H54 (cell line): ENCODE measurements at places on chromosomes 7 and 10.

- DNase-seq: no peak
Observed at GRCh38 chr7:66503551-66504031, 125.1 kb upstream of the KCTD7 start.

- peak; percentile 67 for DNase-seq
Observed at GRCh38 chr7:158394936-158395335, 192.7 kb downstream of the PTPRN2 start.

DNA sequence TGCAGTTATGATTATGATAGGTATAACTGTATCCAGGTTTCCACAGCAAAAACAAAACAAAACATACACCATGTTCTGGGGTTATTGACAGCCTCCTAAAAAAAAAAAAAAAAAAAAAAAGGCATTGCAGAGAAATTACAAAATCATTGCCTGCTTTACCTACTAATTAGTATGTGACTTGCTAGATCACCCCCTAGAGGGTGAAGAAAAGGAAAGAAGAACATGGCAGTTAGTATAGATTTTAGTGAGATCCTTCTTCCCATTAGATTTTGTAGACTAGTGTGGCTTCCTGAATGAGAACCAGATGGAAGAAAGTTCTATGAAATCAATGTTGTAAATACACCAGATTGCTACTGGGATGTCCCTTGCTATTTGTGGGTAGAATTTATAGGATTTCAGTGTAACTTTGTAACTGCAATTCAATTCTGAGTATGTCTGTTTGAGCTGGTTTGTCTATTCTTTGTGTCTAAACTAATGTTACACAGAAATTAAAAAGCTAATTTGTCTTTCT, 24.0 kb upstream of the AGBL3 start:
- DNase-seq: no peak

DNA sequence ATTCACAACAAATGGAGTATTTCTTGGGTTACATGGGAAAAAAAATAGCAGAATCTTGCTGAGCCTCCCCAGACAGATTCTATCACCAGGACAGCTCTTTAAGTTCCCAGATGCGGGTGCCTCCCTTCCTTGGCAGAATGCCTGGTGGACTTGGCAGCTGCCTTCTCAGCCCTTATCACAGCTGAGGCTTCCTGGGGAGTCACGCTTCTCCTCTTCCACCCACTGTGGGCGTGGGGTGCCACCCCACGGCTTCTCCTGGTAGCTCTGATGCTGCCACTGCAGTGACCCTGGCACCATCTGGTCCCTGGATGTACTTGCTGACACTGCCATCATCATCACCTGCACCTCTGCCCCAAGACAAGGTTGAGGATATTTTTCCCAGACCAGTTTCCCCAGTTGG, 16.2 kb upstream of the NME8 start:
- DNase-seq: no peak

DNA sequence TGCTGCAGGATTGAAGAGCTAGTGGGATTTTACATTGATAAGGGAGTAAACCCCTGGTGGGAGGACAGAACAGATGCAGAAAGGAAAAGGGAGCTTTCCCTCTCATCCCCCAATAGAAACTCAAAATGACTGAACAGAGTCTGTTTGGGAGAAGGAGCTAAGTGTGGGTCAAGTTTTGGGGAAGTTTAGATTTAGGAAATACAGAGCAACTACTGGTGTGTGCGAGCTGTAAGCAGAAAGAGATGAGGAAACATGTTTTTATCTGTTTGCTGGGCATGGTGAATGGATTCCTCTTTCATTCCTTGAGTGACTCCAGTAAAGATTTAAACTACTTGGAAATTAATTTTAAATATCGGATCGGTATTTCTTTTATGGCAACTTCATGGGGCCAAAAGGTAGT, 132.7 kb downstream of the AOAH start:
- no peak for DNase-seq

DNA sequence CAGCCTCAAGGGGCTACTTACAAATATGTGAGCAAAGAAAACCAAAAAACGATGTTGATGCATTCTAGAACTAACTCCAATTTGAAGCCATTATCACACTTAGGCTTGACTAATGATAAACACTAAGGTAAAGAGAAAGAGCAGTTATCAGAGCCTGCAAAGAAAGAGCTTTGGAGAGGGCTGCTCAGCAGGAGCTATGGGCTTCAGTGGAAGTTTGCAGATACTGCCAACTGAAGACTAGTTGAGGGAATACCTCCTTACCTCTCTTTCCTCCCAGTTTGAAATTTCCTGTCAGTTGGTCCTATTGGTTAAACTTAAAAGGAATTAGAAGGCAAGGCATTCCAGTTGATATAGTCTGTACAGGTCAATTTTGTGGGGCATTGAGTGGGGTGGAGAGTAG, 498.1 kb upstream of the POT1 start:
- DNase-seq: no peak

GRCh38 chr10:60031183-60031582, 124.8 kb upstream of the CCDC6 start:
- no peak for DNase-seq

- DNase-seq: no peak
Observed at GRCh38 chr10:57898231-57898630, 369.5 kb downstream of the IPMK start.

DNA sequence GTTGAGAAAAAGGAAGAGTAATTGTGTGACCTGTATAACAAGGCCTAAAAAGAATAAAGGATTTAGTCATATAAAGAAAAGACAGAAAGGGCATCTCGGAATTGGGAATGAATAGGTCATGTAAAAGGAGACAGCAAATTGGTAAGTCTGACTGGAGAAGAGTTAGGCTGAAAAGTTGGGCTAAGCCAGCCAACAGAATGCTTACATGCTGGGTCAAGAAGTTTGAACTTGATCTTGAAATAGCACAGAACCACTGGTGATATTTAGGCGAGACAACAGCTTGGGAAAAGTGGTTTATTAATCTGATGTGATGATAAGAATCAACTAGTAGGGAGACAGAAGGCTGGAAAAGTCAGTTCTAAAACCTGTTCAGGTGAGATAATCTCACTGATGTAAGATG, 4.8 kb downstream of the IDE start:
- no peak for DNase-seq

- DNase-seq: peak; percentile 8
Observed at GRCh38 chr7:144835155-144835611, 670 bp downstream of the TPK1 start.

GRCh38 chr10:62230344-62231121, 38.1 kb downstream of the RTKN2 start:
- no peak for DNase-seq

- no peak for DNase-seq
Observed at GRCh38 chr10:34137201-34137600, 677.9 kb downstream of the PARD3 start.

GRCh38 chr7:79046061-79046460, 407.4 kb downstream of the MAGI2 start:
- no peak for DNase-seq

DNA sequence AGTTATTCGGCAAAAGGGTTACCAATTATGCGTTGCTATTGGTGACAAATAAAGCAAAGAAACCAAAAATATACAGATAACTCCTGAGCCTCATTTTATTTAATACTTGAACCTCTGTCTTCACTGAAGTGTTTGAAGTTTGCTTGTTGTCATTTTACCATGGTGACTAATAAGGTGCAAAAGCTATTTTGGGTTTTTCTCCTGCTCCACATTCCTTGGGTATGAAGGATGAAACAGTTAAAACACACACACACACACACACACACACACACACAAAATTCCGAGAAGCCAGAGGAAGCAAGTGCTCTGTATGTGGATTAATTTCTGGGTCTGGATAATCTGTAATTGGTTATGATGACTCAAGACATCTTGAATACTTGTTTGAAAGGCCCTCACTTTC, 246.5 kb downstream of the COBL start:
- no peak for DNase-seq

DNA sequence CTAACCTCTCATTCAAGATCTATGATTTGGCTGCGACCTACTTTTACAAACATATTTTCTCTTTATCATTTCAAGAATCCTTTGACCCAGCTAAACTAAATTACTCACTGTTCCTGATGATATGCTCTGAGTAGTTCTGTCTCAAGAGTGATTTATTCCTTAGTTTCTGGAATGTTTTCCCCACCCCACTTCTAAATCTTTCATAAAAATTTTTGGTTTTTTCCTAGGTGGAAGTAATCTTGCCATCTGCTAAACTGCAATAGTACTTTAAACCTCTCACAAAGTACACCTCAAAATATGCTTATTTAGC, 170.8 kb downstream of the DNAJC1 start:
- DNase-seq: no peak

DNA sequence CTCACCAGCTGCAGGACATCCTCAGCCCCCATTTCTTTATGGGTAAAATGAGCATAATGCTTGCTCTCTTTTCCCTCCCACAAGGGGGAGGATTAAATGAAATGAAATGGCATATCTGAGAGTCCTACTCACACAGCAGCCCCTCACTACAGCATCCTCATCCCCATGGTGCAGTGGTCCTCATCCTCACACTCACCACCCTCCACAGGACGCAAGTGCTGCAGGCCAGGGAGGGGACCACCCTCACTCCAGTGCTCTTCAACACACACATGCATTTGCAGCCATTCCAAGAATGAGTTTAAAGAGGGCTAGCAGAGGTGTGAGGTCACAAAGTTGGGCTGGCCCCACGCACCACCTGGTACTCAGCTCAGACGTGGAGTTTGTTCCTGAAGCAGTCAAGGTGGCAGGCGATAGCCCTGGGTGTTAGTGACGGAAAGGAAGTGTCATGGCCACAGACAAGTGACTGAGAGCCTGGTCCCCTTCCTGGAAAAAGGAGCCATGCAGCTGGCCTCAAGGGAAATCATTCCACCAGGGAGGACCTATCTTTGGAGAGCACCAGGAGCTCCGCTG, 234.0 kb downstream of the TNS3 start:
- DNase-seq: no peak

DNA sequence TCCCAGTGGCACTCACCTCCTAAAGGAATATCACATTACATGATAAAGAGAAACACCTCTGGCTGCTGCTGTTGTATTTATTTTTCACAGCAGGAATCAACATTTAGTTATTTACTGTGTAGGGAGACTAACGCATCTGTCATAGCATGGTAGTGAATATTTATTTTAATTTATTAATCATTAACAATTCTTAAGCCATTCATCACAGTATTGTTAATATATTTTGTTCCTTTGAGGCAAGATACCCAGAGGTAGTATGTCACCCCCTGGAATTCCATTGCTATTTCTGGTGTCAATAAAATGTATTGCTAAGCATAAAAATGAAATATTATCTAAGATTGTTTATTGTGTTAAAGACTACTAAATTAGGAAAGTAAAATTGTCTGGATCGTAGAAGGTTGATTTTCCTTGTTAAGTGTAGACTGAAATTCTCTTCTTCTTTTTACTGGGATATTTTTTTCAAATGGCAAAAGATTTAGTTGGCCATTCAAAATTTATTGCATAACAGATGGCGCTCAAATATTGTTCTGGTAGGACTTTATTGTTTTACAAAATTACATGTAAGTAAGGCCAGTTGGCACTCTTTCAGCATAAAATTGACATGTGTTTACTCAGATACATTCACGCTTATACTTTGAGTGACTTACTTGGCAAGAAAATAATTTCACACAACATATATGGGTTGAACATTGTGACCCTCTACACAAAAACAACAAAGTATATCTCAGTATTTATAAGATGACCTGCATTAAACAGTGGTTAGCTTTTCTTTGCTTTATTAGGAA, 1358.7 kb upstream of the SORCS1 start:
- DNase-seq: no peak

DNA sequence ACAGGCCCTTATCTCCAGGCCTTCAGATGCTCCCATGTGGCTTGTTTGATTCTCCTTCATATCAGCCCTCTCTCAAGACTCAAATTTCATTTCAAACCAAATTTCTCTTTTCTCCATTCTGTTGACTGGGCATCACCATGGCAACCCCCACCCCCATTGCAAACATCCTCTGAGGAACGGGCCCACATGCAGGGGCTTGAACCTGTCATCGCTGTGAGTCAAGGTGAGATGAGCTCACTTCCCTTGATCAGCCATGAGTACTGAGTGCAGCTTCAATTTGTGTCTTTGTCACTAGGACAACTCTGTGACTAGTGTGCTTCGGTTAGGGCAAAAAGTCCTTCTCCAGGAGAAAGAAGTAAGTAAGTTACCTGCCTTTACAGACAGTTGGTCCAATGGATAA, 41.9 kb downstream of the CALML3 start:
- no peak for DNase-seq

- no peak for DNase-seq
Observed at GRCh38 chr10:43619368-43619767, 13.1 kb downstream of the ZNF485 start.

GRCh38 chr7:80403686-80404241, 108.1 kb downstream of the GNAT3 start:
- DNase-seq: no peak

GRCh38 chr7:139224219-139224618, 6.8 kb upstream of the UBN2 start:
- DNase-seq: no peak

- peak; percentile 38 for DNase-seq
Observed at GRCh38 chr10:60480865-60481563, 91.3 kb upstream of the ANK3 start.

GRCh38 chr10:4028854-4029583, 244.0 kb upstream of the KLF6 start:
- no peak for DNase-seq

DNA sequence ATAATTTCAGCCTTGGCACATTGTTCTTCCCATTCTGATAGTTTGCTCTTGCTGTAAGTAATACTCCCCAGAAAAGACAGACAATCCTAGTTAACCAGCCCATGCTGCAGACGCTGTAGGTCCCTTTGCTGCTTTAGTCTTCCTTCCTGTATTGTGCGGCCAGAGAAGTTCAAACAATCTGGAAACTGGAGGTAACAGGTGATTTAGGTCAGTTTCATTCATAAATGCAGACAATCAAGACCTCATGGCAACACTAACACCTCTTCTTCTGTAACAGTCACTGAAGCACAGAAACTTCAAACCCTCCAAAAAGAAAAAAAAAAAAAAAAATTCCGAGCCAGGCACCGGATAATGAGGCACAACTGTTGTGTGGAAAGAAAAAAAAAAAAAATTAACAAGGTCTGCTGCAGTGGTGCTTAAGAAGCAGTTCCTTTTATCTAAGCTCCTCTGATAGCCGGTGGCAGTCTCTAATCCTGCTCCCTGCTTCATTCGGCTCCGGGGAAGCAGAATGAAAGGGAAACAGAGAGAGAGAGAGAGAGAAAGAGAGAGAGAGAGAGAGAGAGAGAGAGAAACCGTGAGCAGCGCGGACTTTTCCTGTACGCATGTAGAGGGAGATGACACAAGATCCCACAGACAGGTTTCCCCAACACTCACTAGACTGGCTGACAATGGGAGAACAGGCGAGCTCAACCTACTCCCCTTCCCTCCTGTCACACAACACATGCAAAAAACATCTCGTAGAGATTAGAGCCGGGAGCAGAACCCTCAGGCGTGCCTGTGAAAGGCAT, at the start of gene SEMA3A:
Gene SEMA3A (minus strand): TSS at position 306 of the 788 bp plus-strand sequence. CDS start 203 bp downstream, at position 103.
- no peak for DNase-seq

- DNase-seq: no peak
Observed at GRCh38 chr7:147595042-147595441, 995.5 kb upstream of the C7orf33 start.

DNA sequence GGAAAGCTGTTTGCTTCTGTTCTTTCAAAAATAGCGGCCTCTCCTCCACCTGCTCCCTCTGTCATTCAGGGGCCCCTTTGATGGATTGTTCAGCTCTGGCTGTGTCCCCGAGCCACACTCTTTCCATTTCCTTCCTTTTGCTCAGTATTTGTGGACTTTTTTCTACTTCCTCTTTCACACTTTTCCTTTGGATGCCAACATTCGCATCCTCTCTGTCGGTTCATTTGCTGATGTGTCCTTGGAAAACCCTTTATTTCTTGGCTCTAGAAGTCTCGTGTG, 11.7 kb upstream of the PWWP2B start:
- no peak for DNase-seq

GRCh38 chr10:117609796-117610170, 67.2 kb downstream of the EMX2 start:
- no peak for DNase-seq

- no peak for DNase-seq
Observed at GRCh38 chr7:158529181-158530096, 58.2 kb downstream of the PTPRN2 start.
